Neural progenitor cell (in vitro differentiated cells): ENCODE measurements at places on chromosomes 3 and 15.

DNA sequence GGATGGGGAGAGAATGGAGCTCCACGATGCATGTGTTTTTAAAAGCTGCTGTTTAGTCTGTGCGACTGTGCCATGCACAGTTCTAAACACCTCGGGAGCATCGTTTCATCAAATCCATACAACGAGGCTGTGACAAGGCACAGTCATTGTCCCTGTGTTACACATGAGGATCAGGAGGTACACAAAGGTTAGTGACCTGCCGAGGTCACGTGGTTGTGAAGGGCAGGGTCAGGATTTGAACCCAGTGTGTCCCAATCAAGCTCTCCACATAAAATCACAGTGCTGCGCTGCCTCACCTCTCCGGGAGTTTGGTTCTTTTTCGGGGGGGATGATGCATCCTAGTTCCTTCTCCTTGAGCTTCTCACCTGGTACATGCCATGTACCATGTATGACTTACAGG is 18.7 kb upstream of the KIF23 start:
- no peak for DNase-seq

GRCh38 chr15:78641102-78641748 is at the start of gene CHRNB4:
Gene CHRNB4 (minus strand): TSS chr15:78641210. CDS start chr15:78641133, 77 bp downstream.
- peak; percentile 92 for DNase-seq

- DNase-seq = no peak
These were observed 31.6 kb upstream of the SNRPA1 start for GRCh38 chr15:101326462-101327146.

DNA sequence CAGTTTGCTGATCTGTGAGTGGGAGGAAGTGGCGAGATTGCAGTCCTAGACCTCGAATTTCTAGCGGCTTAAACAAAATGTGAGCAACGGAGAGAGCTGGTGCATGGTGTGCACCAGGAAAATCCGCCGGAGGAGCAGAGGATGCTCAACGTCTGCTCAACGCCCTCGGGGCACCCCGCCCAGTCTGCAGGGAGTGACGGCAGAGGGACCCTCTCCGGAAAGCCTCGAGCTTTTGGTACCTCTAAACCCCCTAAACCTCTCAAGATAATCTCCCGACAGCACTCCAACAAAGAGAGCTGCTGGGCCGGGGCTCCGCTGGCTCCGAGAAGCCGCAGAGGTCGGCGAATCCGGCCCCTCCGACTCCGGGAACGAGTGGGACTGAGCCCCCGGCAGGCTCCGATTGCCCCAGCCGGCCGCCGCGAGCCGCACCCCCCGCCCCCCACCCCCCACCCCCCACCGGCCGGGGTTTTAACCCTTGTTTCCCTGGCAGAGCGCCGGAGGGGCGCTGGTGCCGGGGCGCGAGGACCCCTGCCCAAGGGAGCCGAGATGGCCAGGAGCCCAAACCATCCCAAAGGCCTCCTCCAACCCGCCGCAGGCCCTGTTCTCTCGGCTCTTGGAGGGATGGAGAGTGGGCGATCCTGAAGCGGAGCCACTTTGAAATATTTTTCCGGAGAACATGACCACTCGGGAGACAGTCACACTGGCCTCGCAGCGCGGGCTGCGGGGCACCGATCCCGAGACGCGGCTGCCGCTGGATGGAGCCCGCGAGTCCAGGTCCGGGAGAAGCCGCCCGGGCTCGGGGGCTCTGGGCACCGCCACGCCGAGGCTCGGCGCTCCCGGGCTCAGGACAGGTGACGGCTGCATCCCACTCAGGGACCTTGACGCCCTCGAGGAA is 1.5 kb downstream of the MEGF11 start:
- peak; percentile 87 for DNase-seq

DNA sequence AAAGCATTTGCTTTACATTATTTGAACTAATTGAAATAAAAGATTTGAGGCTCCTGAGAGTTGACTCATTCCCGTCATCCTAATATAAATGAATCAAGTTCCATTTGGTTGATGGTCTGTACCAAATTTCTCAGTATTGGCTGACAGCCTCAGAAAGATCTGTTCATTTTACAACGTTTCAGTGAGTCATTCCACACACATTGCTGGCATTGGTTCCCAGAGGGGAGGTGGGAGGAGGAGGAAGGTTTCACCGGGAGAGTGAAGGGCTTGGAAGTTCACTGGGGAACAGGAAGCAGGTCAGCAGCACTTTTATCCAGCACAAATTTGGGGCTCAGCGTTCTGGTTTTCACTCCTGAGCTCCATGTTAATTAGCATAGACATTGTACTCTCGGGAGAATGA is 176.7 kb upstream of the CADPS start:
- peak; percentile 8 for DNase-seq

DNA sequence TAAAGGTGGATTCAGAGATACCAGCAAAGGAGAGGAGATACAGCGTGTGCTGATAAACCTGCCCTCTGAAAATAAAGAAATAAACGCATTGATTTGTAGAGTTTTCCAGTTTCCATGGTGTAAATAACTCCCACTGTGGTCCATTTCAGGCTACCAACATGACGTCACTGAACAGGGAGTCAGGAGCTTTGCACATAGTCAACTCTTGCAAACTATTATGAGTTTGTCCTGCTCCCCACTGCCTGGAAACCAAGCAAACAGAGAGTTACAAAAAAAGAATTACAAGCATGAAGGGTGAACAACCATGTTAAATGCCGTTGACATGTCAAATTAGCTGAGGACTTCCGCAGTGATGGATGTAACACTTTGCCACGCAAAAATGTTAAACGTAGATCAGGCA is 70.4 kb upstream of the GATA2 start:
- no peak for DNase-seq

DNA sequence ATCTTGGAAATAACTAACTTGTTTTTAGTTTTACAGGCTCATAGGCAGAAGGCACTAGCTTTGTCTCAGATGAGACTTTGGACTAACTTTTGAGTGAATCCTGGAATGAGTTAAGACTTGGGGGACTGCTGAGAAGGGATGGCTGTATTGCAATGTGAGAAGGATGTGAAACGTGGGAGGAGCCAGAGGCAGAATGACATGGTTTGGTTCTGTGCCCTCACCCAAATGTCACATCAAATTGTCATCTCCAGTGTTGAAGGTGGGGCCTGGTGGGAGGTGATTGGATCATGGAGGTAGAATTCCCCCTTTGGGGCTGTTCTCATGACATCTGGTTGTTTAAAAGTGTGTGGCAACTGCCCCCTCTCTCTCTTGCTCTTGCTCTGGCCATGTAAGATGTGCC is 28.8 kb upstream of the CCDC50 start:
- no peak for DNase-seq

GRCh38 chr3:49794431-49794830 is 5.2 kb downstream of the CDHR4 start:
- no peak for DNase-seq

GRCh38 chr3:126287536-126288241 is 69.5 kb downstream of the KLF15 start:
- DNase-seq = peak; percentile 89

- no peak for DNase-seq
These were observed 131.5 kb downstream of the TGFBR2 start for GRCh38 chr3:30737743-30738499.

DNA sequence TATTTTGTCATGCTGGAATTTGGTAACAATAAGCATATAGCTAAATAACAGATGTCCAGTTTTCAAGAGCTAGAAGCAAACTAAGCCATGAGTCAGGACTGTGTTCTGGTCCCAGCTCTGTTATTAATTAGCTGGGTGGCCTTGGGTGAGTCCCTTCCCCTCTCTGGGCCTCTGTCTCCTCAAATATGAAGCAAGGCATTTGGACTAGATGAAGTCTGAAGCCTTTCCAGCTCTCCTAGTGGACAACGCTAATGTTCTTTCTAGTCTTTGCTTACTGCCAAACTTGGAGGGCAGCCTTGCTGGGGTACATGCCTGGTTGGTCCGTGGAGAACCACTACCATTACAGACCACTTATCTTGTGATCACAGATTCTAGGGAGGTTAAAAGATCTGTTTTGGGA is 127.6 kb downstream of the DUT start:
- no peak for DNase-seq

DNA sequence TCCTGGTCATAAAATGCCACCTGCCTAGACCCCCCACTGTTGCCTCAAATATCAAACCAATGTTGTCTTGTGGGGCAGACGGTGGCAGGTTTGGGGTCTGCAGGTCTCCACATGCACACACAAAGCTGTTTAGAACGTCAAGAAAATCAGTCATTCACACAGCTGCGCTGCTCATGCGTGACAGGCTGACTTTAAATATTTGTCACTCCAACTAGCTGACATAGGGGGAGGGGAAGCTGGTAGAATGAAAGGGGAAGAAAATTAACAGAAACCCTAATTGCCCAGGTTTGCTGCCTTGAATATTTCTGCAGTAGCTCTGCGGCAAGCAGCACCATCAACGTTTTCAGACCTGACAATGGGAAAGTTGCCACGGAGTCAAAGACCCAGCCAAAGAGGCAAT is 201.8 kb downstream of the ABHD5 start:
- no peak for DNase-seq

- no peak for DNase-seq
These were observed 34.6 kb downstream of the TNFAIP8L3 start for GRCh38 chr15:51060030-51060673.

DNA sequence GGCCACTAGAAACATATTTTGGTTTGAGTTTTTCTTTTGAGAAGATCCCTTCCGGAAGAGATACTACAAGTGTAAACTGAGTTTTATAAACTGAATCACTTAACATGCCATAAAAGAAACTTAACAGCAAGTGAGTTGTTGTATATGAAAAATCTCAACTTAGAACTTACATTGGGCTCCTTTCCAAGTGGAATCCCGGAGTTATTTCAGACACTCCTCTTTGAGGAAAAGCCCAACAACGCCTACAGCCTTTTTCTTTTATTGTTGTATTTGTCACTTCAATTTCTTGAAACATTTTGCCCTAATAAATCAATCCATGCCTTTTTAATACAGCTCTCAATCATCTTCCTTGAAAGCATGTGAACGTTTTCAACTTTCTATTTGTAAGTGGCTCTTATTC is 137.3 kb downstream of the FEZF2 start:
- DNase-seq = no peak

DNA sequence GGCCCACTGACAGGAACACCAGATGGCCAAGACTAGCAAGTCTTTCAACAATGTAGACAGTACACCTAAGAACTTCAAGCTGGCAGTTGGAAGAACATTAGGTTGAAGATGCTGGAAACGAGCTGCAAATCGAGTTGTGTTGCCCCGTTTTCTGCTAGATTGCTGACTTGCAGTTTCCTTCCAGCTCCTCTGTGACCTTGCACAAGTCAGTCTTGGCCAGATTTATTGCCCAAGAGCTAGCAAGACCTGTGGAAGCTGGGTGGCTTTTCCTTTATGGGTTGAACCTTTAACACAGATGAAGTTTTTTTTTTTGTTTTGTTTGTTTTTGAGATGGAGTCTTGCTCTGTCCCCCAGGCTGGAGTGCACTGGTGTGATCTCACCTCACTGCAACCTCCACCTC is 2.9 kb upstream of the RBM6 start:
- no peak for DNase-seq

GRCh38 chr15:74891469-74891868 is 1.6 kb downstream of the MPI start:
- DNase-seq = no peak

GRCh38 chr3:153246331-153246730 is 84.3 kb downstream of the RAP2B start:
- no peak for DNase-seq

GRCh38 chr3:147119346-147119745 is 287.0 kb downstream of the ZIC4 start:
- no peak for DNase-seq

- peak; percentile 68 for DNase-seq
These were observed 15.4 kb upstream of the CSPG4 start for GRCh38 chr15:75727851-75728715.

GRCh38 chr3:33590541-33590940 is 127.5 kb downstream of the CLASP2 start:
- no peak for DNase-seq

DNA sequence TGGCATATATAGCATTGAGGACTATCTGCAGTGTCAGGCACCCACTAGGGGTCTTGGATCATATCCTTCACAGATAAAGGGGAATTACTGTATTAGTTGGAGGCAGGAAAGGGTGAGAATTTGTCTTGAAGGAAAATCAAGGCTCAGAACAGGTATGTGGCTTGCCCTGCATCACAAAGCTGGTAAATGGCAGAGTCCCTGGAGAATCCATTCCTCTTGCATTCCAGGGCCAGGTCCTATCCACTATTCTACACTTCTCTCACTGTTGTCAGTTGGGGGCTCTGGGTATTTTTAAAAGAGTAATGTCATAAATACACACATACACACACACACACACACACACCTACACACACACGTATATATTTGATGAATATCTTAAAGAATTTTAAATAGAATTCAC is 19.8 kb upstream of the FGF12 start:
- no peak for DNase-seq

- no peak for DNase-seq
These were observed 51.8 kb upstream of the TPRG1 start for GRCh38 chr3:189119950-189120349.

- DNase-seq = peak; percentile 79
These were observed 630 bp downstream of the CACNA2D2 start for GRCh38 chr3:50502584-50503423.

DNA sequence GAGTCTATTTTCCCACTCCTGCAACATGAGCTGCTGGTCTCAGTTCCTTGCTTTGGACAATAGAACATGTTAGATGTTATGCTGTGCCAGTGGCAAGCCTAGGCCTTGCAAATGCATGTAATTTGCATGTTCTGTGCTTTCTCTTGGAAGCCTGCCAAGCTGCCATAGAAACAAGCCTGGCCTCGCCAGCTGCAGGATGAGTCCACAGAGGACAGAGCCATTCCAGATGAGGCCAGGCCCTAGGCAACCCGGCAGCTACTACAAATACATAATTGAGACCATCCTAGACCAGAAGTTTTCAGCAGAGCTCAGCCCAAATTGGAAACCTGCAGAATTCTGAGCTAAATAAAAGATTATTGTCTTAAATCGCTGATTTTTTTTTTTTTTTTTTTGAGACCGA is 39.6 kb downstream of the TRIM69 start:
- no peak for DNase-seq

DNA sequence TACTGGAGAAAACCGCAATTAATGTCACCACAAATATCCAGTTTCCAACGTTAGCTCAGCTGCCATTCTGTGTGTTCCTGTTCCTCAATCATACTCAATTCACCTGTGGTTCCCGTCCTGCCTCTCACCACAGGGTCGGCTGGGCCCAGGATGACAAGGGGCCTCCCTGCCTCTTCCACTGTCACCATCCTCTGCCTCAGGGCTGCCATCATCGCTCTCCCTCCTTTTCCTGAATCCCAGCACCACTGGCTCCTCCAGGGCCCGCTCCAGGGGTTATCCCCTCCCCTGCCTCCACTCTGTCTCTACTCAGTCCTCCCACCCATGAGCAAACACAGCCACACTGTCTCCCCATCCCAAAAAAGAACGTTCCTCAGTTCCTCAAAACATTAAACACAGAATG is 170.9 kb upstream of the NSMCE3 start:
- no peak for DNase-seq

GRCh38 chr15:86855307-86856291 is 775.9 kb downstream of the AGBL1 start:
- no peak for DNase-seq

GRCh38 chr3:194357681-194358080 is 6.6 kb upstream of the CPN2 start:
- DNase-seq = no peak

- DNase-seq = no peak
These were observed 1.9 kb upstream of the MYZAP start for GRCh38 chr15:57589754-57590153.

- no peak for DNase-seq
These were observed 50.4 kb upstream of the ICE2 start for GRCh38 chr15:60529332-60529731.

GRCh38 chr3:177752831-177753230 is 555.5 kb upstream of the TBL1XR1 start:
- DNase-seq = no peak
